ENCODE measurements at places on chromosomes 4 and X.
A peak's percentile ranks its signal among the peaks of the same experiment; 100 is the strongest.

- DNase-seq = no peak
Measured at GRCh38 chrX:47313056-47313455, 57.3 kb upstream of the ZNF157 start.

- DNase-seq = no peak
Measured at GRCh38 chr4:71065991-71066510, 72.6 kb downstream of the DCK start.

GRCh38 chr4:182564724-182565369, 321.6 kb downstream of the TENM3 start:
- no peak for DNase-seq

GRCh38 chr4:7989654-7990053, 50.0 kb upstream of the AFAP1 start:
- DNase-seq = no peak

GRCh38 chr4:76623217-76624045, 188.4 kb downstream of the SHROOM3 start:
- no peak for DNase-seq

DNA sequence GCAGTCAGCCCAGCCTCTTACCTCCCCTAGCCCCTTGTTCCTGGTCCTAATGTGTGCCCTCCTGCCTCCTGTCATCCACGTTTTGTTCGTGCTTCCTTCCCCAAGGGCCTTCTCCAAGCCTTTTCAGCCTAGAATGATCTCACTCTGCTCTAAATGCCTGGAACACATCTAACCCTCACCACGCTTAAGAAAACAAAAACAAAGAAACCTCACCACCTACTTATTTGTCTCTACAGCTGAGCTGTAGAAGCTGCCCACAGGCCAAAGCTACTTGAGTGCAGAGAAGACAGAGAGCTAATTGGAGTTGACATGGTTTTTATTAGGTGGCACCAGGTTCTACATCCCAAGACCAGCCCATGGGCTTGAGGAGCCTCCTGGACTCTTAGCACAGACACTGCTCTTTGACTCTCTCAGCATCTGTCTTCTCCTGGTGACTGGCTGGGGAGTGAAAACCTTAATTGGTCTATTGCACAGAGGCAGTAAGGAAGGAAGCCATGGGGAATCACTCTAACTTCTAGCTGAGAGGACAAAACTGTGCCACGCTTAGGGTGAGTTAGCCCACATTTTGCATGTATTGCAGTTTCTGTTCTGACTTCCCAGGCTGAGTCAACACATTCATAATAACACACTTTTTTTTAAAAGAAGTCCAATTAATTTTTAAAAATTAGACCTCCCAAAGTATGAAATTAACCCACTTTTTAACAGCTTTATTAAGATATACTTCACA, 52.3 kb upstream of the PDK3 start:
- no peak for DNase-seq

DNA sequence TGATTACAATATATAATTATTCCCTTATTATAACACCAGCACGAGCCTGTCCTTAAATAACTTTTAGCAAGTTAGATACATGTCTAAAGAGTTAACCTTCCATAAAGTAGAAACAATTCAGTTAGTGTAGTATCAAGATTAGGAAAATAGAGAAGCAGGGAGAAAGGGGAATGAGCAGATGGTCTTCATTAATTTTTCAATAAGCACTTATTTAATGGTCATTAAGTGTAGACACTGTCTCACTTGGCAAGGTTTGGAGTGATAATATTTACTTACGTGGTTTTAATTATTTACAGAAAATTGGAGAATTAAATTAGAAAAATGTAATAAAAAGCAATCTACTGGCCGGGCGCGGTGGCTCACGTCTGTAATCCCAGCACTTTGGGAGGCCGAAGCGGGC, 99.7 kb downstream of the PDS5A start:
- no peak for DNase-seq

- no peak for DNase-seq
Measured at GRCh38 chr4:152304220-152304619, 231.7 kb downstream of the FBXW7 start.

GRCh38 chr4:41709844-41710481, 38.6 kb downstream of the PHOX2B start:
- no peak for DNase-seq

DNA sequence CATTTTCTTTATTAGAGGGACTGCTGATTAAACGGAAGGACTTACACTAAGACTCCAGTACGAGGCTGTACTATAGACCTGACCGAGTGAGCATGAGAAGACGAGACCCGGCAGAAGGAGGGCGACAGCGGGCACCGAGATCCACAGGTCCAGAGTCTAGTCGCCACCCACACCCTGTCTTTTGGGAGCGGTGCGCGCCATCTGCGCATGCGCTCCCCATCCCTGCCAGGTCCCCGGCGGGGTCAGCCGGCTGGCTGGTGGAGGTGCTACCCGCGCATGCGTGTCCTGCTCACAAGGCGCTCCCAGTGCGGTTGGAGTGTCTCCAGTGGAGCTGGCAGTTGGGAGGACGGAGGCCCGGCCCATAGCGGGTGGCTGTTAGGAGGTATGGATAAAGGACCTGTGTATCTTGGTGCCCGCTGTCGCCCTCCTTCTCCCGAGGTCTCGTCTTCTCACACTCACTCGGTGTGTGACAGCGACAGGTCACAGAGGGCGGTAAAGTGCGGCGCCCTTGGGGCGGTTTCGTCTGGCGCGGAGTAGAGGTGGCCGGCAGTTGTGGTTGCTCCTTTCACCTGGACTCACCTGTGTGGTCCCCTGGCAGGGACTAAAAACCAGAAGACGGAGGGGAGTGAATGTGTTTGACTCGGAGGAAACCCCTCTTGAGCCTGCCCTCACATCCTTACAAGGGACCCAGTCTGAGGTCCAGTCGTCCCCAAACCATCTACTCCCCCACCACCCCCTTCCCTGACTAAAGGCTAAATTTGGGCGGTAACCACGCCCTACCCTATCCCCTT, 7.6 kb upstream of the HSD17B10 start:
- DNase-seq = peak; percentile 44

GRCh38 chrX:32116047-32116446, 1044.2 kb upstream of the FTHL17 start:
- no peak for DNase-seq

- no peak for DNase-seq
Measured at GRCh38 chrX:40009462-40009851, 88.3 kb downstream of the BCOR start.

DNA sequence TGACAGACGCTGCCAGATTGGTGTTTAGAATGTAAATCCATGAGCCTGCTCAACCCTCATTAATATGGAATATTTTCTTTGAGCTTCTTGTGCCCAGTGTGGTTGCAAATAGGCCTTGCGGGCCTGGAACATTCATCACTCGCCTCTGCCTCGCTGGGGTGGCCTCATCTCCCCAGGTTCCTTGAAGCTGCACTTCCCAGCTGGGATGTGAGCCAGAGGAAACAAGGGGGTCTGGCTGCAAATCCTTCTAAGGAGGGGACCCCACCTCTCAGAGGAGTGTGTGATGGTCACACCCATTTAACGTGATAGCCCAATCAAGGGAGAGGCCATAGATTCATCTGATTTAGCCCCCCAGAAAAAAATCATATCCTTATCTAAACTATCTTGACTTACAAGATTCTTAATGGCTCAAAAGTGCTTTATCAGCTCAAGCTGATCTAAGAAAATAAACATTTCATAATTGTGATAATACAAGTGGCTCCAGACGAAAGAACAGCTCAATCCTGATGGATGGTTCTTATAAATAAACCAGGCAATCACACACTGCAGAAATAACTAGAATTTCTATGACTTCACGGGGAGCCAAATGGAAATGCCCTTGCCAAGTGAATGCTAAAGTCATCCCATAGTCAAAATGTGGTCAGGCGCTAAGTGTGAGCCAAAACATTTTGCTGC, 189.9 kb downstream of the PTTG2 start:
- DNase-seq = no peak

- no peak for DNase-seq
Measured at GRCh38 chr4:142347241-142347640, 498.9 kb downstream of the INPP4B start.

DNA sequence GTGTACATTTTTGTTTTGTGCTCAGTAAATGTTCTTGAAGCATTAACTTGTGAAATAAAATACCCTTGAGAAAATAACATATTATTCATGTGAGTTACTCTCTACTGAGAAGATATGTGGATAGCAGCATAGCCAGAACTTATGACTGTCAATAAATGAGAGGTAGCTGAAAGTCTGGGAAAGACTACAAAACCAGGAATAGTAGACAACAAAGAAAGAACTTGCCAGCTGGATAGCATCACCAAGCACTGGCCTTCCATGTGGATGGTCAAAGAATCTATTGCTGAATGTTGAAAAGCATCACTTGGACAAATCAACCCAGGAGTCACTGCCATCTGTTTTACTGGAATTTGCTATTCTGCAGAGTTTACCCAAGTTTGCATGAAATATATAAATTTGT, 650.0 kb upstream of the HTR2C start:
- DNase-seq = no peak

DNA sequence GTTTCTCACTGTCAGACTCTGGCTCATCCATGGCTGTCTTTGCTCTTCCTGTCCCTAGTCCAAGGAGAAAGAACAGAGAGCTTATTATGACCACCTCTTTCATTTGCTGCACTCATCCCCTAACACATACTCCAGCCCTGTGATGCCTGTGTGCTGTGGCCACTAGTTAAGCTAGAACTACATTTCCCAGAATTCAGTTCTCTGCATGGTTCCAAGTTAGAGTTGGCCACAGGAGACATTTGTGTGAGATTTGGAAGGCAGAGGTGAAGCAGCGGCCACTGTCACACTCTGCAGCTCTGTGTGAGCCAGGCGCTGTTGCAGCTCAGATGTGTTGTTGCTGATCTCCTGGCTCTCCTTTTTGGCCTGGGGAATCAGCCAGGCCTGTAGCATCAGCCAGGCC, 188.2 kb upstream of the ATP6AP2 start:
- no peak for DNase-seq

GRCh38 chr4:15149839-15150592, 147.7 kb downstream of the CPEB2 start:
- no peak for DNase-seq

GRCh38 chr4:95193391-95194224, 355.2 kb downstream of the UNC5C start:
- no peak for DNase-seq

GRCh38 chr4:182212211-182212761, 30.9 kb upstream of the TENM3 start:
- no peak for DNase-seq

GRCh38 chrX:1341545-1342184, 5.1 kb downstream of the IL3RA start:
- no peak for DNase-seq

GRCh38 chr4:28462766-28463700, 1602.4 kb downstream of the STIM2 start:
- no peak for DNase-seq

DNA sequence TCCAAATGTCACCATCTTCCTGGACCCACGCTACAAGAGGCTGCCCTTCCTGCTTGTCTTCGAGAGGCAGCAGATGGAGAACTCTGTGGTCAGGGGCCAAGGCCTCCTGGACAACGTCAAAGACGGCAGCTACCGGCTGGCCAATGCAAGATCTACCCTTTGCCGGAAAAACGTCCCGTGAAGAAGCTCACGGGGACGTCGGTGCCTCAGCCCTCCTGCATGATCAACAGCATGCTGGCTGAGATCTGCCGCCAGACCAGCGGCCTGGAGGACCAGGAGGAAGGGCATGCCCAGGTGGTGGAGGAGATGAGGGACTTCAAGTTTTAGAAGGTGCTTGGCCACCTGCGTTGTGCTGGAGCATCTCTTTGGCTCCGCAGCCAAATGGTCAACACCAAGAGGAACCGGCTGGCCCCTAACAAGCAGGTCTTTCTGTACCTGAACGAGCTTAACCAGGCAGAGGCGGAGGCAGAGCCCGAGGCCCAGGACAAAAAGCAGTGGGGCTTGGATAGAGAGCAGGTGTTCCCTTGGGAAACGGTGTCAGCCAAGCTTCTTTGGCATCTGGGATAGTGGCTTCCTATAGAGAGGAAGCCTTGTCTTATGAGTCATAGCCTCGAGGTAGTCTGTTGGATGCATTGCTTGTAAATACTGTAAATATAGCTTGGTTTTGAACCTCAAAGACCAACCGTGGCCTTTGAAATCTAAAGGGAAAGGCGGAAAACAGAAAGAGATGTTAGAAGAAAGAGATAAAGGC, 94.8 kb upstream of the ELOVL6 start:
- no peak for DNase-seq

DNA sequence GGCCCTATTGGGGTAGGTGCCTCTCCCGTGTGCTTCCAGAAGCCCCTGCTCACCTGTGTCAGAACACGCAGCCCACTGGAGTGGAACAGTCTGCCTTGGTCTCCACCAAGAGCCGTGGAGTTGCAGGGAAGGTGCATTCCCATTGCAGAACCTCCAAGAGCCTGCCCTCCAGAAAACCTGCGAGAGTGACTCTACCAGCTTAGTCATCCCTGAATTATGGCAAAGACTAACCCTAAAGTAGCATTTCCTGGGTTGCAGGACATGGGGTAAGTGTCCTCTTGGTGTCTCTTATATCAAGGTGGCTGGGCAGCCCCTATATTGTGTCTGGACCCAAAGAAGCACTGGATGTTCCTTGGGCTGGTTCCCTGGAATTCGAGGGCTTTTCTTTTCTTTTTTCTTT, 224.6 kb downstream of the BCOR start:
- DNase-seq = no peak

- DNase-seq = no peak
Measured at GRCh38 chr4:39048311-39048710, 13.7 kb upstream of the KLHL5 start.

DNA sequence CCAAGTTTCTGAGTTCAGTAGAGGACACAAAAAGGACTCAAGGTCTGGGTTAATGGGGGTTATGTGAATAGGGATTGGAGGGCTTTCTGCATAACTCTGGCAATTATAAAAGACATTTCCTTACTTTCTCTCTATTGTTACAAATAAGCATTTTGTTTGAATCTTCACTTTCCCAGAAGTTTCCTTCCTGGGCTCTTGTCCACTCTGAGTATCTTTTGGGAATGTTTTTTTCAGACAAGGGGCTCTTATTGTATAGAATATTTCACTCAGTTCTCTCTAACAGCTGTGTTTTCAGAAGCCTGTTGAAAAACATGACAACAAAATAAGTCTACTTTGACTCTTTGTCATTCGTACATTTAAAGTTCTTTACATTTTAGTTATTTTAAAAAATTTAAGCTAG, 57.6 kb upstream of the MAP9 start:
- no peak for DNase-seq

- DNase-seq = no peak
Measured at GRCh38 chr4:145716661-145717200, 36.8 kb downstream of the C4orf51 start.

DNA sequence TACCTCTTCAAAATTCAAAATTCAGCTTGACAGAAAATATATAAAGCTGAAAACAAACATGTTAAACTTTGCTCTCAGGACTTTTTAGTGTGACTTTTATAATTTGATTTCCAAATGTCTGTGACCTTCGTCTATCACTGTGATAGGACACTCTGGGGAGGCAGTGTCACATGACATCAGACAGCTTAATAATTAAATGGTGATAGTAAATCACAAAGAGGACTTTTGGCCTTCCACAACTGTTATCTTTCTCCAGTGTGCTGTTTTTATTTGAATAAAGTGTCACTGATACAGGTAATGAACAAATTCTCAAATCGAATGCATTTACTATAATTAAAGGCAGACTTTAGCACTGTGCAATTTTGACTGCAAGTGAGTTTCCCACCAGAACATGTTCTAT, 83.1 kb downstream of the MID1 start:
- DNase-seq = no peak

- DNase-seq = no peak
Measured at GRCh38 chrX:148960060-148960459, 459.6 kb downstream of the AFF2 start.

- DNase-seq = no peak
Measured at GRCh38 chr4:25792200-25792791, 70.5 kb downstream of the SEL1L3 start.

GRCh38 chrX:43604753-43605152, 51.3 kb upstream of the MAOA start:
- no peak for DNase-seq

GRCh38 chr4:182578402-182578801, 335.2 kb downstream of the TENM3 start:
- no peak for DNase-seq

Data from activated CD4-positive, alpha-beta T cell treated with anti-CD3 and anti-CD28 coated beads for 24 hours (primary cell).